Colonic mucosa (tissue), 4 donors: ENCODE measurements at places on chromosomes 3 and 15.

GRCh38 chr3:150248116-150248887, 159.8 kb upstream of the TSC22D2 start:
- no peak for DNase-seq

DNA sequence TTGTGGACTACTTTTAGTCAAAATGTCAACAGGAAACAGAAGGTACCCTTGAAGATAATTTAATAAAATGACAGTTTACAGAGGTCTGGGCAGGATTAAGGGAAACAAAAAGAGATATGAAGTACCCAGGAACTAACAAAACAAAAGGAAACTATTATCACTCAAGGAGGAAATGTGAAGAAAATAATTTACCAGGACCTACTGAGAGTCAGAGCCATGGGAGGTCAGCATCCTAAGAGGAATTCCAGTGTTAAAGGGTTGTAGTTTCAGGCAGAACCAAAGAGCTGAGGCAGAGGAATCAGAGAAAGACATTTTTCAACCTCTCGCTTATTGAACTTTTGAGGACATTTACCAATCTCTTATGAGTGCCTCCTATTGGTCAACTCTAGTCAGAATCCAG, 408.9 kb upstream of the CBLB start:
- no peak for DNase-seq

- peak; percentile 80 for DNase-seq
These were observed 10.7 kb downstream of the GCNT3 start for GRCh38 chr15:59622289-59622688.

DNA sequence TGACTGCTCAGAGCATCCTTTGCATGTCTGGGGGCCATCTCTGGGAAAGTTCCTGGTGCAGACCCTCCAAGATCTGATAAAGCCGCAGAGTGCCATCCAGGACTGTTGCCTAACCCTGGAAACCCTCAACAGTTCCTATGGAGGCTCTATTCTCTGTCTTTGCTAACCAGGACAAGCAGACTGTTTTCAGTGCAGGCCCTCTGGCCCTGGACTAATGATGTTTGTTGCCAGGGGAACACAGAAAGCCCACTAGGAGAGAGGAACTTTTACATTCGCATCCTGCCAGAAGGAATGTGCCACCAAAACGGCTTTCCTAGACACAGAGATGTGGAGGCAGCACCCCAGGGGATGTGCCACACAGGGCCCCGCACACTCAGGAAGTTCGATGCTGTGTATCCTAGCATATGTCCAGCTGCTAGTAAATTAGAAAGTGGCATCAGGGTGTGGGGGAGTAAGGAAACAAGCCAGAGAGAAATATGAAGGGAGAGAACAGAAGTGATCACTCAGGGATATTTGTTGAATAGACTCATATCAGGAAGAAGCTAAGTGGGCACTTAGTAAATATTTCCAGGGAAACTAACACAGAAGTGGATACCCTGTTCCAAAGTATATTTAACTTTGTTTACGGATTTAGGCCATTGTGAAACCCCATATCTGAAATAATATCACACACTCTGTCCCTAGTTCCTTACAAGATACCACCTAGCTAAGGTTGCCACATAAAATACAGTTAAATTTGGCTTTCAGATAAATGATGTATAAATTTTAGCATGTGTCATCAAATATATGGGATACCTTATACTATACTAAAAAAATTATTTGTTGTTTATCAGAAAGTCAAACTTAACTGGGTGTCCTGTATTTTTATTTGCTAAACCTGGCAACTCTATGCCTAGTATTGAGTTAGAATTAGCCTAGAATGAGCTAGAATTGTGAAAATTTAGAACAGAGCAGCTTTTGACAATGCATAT, 29.9 kb upstream of the TMOD3 start:
- no peak for DNase-seq
